ENCODE measurements at places on chromosomes 7 and 10.

DNA sequence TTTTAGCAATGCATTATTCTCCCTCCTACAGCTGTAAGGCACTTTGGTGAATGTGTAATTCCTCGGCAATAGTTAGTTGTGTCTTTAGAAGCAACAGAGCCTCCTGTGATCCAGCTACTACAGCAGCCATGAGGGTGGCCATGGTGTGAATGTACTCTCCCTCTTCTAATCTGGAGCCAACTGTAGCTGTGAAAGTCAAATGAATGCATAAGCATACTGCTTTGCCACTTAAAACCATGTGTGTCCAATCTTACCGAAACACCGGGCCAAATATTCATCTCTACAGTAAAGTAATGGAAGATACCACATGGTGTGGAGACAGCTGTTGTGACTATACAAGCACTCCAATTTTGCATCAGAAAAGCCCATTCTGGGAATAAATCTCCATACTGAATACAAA lies 195.0 kb downstream of the DNAJC1 start:
- DNase-seq, result no peak

- DNase-seq, result no peak
Observed at GRCh38 chr7:135337977-135338550, 104.4 kb downstream of the STRA8 start.

- no peak for DNase-seq
Observed at GRCh38 chr10:111923032-111923431, 260.5 kb downstream of the GPAM start.

DNA sequence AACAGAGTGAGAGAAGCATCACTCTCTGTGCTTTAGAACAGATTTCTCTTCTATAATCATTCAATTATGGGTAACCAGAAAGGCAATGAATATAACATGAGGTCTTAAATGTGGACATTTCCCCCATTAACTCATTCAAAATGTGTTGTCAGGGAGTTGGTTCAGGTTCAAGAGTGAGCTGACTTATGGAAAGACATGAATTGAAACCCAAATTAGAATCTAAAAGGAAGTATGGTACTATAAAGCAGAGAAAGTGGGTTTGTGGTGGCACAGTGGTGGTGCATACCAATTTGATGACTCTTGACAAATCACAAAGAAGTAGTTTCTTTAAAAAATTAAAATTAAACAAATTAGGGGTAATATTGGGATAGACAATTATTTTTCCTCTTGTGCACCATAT lies 114.6 kb upstream of the MEOX2 start:
- no peak for DNase-seq

- no peak for DNase-seq
Observed at GRCh38 chr7:132160611-132161532, 415.4 kb downstream of the PLXNA4 start.

DNA sequence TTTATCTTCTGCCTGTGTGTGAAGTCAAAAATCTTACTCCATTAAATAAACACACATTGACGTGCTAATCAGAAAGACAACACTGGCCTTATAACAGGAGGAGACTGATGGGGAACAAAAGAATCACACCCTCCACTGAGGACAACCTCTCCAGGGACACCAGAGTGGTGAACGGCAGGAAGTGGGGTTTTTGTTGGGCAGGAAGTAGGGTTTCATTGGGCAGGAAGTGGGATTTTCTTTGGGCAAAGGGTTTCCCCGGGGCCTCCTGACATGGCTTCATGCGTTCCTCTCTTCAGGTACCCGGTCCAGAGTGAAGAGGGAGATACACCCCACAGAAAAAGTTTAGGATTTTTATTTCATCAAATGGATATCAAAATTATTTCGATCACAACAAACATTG lies 30.6 kb downstream of the ADARB2 start:
- DNase-seq, result no peak

Measured in activated CD8-positive, alpha-beta memory T cell treated with anti-CD3 and anti-CD28 coated beads, Interleukin-2, amount 50 U/mL, for 4 hours (primary cell).